ENCODE measurements at places on chromosomes 2 and 18.
A peak's percentile ranks its signal among the peaks of the same experiment; 100 is the strongest.

- peak; percentile 94 for ATAC-seq
Observed at GRCh38 chr2:207513551-207514257, 16.1 kb upstream of the CREB1 start.

DNA sequence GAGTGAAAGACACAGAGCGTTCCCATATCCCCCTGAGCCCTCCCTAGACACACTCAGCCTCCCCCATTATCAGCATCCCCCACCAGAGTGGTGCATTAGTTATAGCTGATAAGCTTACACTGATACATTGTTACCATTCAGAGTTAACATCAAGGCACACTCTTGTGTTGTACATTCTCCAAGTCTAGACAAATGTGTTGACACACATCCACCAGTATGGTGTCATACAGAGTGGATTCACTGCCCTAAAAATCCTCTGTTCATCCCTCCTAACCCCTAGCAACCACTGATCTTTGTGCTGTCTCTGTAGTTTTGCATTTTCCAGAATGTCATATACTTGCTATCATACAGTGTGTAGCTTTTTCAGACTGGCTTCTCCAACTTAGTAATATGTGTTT, 78.0 kb upstream of the RPL31 start:
- peak; percentile 28 for ATAC-seq

DNA sequence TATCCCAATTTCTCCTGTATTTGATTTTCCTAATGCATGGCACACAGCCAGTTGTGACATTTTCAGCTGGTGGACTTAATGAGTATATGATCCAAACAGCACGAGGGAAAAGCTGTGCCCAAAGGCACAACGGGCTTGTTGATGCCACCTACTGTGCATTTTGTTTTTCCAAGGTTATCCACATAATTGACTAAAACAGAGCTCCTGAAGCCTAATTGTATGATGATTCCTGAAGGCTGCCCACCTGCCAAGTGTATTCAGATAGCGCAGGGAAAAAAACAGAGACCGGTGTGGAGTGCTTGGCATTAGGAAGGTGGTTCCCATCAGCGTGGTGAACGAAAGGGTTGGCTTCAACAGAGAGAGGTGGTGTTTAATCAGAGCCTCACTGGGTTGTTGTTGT, 14.9 kb downstream of the RBMS1 start:
- ATAC-seq = no peak

DNA sequence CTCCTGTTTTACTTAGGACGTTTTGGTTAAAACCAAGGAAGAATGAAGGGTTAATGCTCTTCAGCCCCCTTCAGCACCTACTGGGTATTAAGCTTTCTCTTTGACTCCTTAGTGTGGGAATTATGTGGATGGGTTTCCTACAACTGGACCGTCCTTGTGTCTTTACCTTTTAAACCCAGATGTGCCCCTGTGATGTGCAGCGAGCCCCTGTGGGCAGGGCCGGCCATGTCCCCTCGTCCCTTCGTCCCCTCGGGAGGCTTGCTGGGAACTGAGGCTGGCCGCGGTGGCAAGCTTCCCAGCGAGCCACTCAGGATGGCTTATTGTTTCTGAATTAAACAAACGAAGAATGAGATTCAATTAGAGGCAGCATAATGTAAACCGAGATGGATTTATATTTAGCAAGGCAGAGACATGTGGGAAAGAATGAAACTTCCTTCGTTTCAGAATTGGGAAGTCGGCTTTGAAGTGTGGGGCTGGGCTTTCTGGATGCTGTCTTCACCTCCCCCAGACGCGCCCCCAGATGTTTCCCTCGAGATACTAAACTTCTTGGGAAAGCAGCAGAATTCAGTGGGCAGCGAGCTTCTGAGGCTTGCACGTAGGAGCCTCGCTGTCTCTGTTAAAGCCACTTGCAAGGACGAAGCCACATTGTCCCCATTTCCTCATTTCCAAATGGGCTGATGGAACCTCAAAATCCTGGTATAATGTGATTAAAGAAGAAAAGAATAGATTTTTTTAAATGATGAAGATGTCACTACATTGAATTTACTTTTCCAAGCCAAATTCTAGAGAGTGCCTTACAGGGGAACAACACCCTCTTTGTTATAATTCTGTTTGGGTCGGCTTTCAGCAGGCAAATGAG, 146.0 kb downstream of the VAPA start:
- ATAC-seq = no peak

DNA sequence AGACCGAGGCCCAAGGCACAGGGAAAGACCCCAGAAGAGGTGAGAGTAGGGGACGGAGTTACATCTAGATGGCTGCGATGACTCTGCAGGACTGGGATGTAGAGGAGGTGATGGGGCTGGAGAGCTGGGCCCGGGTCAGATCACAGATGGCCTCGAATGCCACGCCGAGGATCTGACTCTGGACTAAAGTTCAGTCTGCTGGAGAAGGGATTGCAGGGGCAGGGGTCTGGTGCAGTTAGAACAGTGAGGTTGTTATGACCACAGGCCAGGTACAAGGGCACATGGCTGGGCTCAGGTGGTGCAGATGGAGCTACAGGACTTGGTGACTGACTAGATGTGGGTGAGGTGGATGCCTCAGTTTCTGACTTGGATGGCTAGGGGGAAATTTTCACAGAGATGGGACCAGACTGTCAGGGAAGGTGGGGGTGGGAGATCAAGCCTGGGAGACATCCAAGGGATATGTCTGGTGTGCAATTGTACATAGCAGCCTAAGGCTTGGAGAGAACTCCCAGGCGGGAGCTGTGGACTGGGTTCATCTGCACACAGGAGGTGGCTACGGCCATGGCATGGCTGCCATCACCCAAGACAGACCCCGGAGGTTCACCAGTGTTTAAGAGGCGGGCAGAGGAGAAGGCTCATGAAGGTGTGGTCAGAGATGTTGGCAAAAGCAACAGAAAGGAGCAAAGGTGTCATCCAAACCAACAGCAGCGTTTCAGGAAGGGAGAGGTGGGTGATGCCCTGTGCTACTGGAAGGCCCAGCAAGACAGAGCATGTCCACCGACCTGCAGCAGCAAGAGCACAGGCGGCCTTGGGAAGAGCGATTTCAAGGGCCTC, 66.9 kb downstream of the CIB4 start:
- ATAC-seq = no peak

GRCh38 chr2:234853729-234854128, 98.1 kb upstream of the SH3BP4 start:
- ATAC-seq = no peak

DNA sequence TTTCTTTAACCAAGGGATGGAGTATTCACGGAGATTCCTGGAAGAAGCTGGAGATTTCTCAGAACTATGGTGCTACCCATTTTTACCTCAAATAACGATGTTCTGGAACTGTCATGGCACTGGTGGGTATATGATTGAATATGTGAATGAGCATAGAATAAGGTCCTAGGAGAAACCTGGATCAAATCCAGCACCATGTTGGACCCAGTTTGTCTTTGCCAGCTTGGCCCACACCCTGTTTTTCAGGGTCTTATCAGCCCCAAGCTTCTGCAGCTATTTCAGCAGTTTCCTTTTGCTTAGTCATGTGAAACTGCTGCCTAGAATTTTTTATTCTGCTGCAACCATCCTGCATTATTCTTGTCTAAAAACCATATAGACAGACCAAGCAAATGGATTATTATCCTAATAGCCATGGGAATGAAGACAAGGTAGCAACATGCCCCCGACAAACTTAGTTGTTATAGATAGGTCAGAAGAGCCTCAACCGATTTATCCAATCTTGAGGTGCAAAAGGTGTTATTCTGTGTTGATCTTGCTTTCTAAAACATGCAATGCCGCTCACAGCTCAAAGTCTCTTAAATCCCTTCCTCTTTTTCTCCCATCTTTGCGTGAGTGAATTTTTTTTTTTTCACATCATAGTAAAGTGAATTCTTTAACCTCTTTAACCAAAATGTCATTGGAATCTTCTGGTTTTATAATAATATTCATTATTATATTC, 133.6 kb downstream of the PRPF40A start:
- ATAC-seq = no peak

GRCh38 chr18:8771930-8772329, 66.6 kb downstream of the MTCL1 start:
- ATAC-seq = no peak

GRCh38 chr2:182921234-182921633, 54.8 kb upstream of the FRZB start:
- no peak for ATAC-seq

DNA sequence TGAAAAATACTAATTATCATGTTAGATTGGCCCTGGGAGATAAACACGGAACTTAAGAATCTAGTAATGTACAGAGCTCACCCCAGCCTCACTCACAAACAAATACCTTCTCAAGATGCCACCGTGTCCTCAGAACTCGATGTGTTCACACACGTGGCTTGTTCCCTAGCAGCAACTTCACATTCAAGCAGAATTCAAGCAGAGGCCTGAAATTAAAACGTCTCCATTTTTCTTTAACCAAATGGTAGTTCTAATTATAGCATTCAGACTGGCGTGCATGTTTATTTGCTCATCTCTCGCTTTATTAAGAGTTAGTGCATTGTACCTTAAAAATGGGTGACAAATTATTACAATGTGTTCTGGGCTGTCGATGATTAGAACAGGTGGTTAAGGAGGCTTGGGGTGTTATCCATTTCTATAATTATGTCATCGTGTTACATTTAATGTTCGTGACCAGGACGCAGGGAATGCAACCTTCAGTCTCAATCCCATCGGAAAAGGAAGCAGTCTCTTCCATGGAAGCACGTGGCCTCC, 57.3 kb upstream of the SLC66A3 start:
- no peak for ATAC-seq

- no peak for ATAC-seq
Observed at GRCh38 chr2:149019768-149020167, 18.7 kb upstream of the LYPD6B start.

GRCh38 chr2:220166616-220167015, 539.2 kb downstream of the SLC4A3 start:
- ATAC-seq = no peak

DNA sequence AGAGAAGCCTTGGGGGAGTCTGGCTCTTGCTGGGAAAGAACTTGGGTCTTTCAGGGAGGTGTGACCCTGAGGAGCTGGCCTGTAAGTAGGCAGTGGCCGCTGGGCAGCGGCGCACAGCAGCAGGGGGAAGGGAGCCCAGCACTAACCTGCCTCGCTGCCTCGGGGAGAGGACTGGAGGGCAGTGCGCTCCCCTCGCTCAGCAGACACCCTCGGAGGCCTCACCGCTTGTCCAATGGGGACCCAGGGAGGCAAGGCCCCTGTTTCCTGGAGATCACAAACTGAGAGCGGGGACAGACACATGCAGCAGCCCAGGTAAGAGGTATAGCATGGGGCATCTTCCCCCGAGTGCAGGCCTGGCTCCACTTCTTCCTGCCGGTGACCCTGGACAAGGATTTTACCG, 3.3 kb downstream of the DNMT3A start:
- no peak for ATAC-seq

DNA sequence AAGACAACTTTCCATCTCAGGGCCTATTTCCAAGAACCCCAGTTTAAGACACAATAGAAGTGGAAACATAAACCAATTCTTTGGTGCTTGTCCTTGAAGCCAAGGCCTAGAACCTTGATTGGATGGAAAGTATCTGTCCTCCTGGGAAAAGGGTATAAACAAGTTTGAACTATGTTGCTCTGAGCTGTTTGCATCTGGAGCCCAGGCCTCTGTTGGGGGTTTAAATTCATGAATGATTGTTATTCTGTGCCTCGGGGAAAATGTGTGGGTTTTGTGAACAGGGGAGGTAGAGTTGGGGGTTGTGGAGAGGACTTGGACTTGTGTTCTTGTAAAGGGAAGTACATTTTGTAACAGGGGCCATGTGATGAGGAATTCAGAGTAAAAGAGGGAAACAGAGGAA, 406.1 kb downstream of the SLC4A3 start:
- no peak for ATAC-seq

- no peak for ATAC-seq
Observed at GRCh38 chr2:197601726-197602125, 73.7 kb downstream of the RFTN2 start.

GRCh38 chr2:183112577-183112976, 11.7 kb upstream of the NUP35 start:
- ATAC-seq = no peak

GRCh38 chr2:238235331-238235732, 4.5 kb downstream of the HES6 start:
- ATAC-seq = no peak

- ATAC-seq = peak; percentile 84
Observed at GRCh38 chr2:55311444-55311870, 42.4 kb upstream of the MTIF2 start.

GRCh38 chr18:79815657-79816056, 17.9 kb downstream of the KCNG2 start:
- no peak for ATAC-seq

- no peak for ATAC-seq
Observed at GRCh38 chr2:57396355-57397098, 650.1 kb upstream of the VRK2 start.

- peak; percentile 43 for ATAC-seq
Observed at GRCh38 chr18:44601447-44601846, 79.2 kb upstream of the SETBP1 start.

- no peak for ATAC-seq
Observed at GRCh38 chr2:196076778-196077568, 8.3 kb upstream of the DNAH7 start.

DNA sequence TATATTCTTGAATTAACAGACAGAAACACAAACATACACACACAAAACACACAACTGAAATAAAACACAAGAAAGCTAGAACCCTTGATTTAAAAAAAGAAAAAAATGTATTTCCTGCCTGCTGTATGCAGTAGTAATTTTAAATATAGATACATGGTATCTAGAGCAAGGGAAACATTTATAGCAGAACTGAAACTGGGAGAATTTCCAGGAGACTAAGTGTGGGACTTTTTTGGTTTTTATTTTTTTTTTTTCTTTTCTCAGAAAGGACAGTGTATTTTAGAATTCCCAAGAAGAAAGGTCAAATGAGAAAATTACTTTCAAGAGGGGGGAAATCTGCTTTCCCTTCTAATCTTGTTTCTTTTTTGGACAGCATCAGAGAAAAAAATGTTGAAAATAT, 558.9 kb upstream of the PKDCC start:
- ATAC-seq = no peak

DNA sequence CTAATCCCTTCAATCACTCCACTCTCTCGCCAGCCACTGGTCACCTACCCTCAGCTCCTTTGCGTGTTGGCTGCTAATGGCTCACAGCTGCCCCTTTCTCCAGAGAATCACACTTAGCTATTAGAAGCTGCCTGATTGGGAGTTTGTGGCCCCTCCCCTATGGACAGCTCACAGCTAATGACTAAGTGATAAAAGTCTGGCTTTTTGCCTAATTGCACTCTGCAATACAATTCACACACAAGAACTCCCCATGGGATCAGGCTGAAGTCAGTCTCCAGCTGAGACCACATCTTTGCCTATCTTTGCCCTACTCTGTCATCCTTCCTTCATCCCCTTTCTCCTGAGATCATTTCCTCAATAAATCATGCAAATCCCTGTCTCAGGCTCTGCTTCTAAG, 701.9 kb upstream of the RAB6C start:
- no peak for ATAC-seq

DNA sequence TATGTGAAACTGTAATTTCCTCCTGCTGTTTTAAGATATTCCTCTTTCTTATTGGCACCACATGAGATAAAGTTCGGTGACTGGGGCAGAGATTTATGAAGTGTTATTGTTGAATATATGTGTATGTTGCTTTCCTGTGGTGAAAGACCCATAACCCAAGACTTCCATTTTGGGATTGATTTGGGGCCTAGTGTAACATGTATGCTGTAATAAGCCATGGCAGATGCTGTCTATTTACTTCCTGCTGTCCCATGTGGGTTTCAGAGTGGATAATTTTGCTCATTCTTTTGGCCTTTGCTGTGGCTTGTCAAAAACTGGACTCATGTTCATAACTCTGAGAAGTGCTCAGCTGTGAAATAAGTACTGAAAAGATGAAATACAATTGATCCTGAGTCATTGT, 10.8 kb upstream of the MYO1B start:
- no peak for ATAC-seq
